ENCODE measurements at places on chromosomes 7 and 10.
A peak's percentile ranks its signal among the peaks of the same experiment; 100 is the strongest.

DNA sequence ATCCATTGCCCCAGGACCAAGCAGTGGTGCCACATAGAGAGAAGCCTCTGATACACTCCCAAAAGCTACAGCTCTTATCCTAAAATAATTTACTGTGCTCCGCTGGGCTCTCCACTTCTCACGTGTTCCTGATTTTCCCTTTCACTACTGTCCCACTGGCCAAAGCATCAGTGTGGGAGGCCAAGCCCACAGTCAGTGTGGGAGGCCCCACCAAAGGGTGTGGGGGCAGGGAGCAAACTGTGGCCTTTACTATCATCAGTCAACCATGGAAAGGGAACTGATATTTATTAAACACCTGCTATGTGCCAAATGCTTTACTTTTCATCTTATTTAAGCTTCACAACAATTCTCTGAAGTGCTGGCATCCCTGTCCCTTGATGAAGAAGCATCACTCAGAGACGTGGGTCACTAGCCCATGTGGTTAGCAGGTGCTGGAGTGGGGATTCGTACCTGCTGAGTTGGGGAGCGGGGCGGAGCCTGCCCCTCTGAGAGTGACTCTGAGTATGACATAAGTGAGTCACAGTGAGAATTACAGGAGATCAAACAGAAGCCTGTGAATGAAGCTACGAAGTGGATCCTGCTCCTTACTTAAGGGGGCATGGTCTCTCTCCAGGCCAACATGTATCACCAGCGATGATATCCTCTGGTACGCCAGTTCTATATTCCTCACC lies 50.4 kb downstream of the PYROXD2 start:
- no peak for DNase-seq

- DNase-seq, result no peak
Measured at GRCh38 chr10:15349112-15349511, 22.0 kb downstream of the FAM171A1 start.

DNA sequence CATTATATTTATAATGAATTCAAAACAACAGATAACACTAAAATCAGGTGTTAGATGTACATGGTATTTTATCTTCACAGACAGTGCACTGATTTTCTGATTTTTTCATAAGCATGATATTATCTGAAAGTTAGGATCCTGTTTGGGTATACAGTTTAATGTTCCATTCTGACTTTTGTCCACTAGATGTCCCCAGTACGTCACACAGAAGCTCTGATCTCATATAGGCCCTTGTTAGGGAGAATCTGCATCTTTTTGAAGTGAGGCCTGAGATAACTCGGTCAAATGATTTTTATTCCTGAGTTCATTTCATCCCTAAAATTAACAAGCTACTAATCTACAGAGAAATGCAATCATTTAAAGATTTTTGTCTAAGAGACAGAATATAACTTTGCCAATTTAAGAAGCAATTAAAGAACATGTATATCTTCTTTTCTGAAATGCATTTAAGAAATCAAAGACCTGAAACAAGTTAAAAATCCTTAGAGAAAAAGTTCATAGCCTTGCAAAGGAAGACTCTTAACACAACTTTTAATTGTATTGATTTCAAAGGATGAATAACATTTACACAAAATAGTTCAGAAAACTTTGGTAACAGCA lies 72.0 kb upstream of the TES start:
- peak; percentile 35 for DNase-seq

GRCh38 chr10:125153703-125154490 lies 6.5 kb downstream of the CTBP2 start:
- DNase-seq, result no peak

- no peak for DNase-seq
Measured at GRCh38 chr7:79770063-79770462, 316.6 kb upstream of the MAGI2 start.

GRCh38 chr10:122323189-122323588 lies 51.3 kb upstream of the PLEKHA1 start:
- no peak for DNase-seq

DNA sequence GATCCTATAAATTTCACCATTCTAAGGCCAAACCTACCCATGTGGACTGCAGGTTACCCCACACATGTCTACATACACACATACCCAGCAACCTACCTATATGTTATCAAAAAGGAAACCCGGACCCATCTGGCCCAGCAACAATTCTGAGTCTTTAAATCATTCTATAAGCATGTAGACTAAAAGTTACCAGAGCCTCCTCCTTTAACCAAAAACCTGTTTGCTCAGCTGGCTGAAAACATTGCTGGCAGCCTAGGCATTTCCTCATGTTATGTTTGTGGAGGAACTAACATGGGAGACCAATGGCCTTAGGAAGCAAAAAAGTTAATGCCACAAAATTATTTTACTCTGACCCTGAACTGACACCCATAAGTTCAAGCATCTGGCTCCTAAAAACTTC lies 5.3 kb upstream of the ADCK2 start:
- DNase-seq, result no peak

DNA sequence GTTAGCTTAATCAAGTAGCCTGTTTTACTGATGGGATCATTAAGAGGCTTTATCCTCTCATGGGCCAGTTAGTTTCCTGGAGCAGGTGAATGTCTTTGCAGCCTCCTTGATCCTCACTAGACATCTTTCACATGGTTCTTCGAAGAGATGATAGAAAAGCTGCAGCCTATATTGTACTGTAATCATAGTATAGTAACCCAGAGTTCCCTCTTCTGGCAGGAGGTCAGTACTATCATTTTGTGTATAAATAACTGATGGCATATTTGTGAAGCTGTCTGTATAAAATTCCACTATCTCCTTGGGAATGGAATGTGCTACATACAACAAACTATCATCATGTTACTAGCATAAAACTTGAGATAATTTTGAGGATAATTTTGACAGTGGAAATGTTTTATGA lies 123.8 kb upstream of the PRPS1L1 start:
- no peak for DNase-seq

- DNase-seq, result no peak
Measured at GRCh38 chr7:2002561-2003450, 229.9 kb downstream of the MAD1L1 start.
